Bone marrow (tissue), 2 donors: ENCODE measurements at places on chromosomes 1 and 21.
A peak's percentile ranks its signal among the peaks of the same experiment; 100 is the strongest.

GRCh38 chr1:67732750-67733151 lies 47.8 kb downstream of the GADD45A start:
- no peak for DNase-seq

GRCh38 chr1:90149101-90149500 lies 154.2 kb downstream of the ZNF326 start:
- DNase-seq: no peak

GRCh38 chr1:212271823-212272485 lies 13.3 kb upstream of the PPP2R5A start:
- no peak for DNase-seq

GRCh38 chr1:236253918-236254637 lies 27.7 kb downstream of the ERO1B start:
- no peak for DNase-seq

DNA sequence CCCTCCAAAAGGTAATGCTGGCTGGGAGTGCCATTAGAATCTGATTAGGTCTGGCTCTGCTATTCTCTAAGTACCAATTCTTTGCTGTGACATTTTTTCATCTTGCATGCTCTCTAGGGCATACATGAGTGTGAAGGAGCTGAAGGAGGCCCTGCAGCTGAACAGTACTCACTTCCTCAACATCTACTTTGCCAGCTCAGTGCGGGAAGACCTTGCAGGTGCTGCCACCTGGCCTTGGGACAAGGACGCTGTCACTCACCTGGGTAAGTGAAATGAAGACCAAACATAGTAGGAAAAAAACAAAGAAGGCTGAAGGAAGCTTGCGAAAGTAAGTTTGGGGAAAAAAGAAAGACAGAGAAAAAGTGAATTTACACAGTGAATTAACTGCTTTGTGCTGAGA lies 207.9 kb downstream of the PAPPA2 start:
- no peak for DNase-seq

- DNase-seq: no peak
These were observed 973.2 kb downstream of the NCAM2 start for GRCh38 chr21:21971384-21971783.

- no peak for DNase-seq
These were observed 468.2 kb upstream of the VAMP3 start for GRCh38 chr1:7302873-7303272.

DNA sequence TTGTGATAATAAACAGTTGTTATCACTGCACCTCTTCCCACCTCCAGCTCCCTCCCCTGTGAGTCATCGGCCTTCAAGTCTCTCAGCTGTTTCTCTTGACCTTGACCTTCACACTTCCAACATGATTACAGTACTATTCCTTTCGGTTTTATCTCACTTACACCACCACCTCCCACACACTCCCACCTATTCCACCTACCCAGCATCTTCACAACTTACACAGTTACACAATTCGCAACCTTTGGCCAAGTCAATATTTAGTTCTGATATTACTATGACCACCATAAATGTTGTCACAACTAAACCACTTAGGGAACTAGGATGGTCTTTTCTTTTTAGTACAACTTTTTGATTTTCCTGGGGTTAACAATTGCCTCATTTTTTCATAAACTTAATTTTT lies 60.2 kb downstream of the RIPK4 start:
- no peak for DNase-seq

DNA sequence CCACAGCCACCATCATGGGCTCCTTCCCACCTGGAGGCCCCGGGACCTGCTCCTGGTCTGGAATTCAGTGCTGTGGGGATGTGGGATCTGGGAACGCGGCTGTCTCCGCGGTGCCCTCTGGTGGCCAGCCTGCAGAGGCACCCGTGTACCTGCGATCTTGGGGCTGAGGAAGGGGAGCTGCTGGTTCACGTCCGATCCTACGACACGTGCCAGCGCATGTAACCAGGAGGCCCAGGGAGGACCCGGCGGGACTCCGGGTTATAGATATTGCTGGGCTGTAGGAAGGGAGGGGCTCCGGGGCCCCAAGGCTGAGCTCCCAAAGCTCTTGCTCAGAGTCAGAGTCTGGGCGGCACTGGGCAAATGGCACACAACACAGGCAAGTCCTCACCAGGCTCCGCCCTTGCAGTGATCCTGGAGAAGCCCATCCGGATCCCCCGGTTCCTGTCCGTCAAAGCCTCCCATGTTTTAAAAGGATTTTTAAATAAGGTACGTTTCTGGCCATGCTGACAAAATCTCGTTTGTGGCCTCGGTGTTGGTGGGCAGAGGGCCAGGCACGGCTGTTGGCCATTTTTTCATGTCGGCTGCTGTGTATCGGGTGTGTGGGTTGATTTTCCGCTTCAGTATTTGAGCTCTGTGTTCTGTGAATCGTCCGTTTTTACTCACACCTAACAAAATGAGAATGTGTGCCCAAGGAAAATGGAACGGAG lies 20.1 kb downstream of the FAAP20 start:
- DNase-seq: peak; percentile 4

GRCh38 chr1:112840631-112841624 lies 115.1 kb downstream of the SLC16A1 start:
- no peak for DNase-seq

GRCh38 chr1:206556750-206557635 lies 49.7 kb downstream of the RASSF5 start:
- peak; percentile 73 for DNase-seq

DNA sequence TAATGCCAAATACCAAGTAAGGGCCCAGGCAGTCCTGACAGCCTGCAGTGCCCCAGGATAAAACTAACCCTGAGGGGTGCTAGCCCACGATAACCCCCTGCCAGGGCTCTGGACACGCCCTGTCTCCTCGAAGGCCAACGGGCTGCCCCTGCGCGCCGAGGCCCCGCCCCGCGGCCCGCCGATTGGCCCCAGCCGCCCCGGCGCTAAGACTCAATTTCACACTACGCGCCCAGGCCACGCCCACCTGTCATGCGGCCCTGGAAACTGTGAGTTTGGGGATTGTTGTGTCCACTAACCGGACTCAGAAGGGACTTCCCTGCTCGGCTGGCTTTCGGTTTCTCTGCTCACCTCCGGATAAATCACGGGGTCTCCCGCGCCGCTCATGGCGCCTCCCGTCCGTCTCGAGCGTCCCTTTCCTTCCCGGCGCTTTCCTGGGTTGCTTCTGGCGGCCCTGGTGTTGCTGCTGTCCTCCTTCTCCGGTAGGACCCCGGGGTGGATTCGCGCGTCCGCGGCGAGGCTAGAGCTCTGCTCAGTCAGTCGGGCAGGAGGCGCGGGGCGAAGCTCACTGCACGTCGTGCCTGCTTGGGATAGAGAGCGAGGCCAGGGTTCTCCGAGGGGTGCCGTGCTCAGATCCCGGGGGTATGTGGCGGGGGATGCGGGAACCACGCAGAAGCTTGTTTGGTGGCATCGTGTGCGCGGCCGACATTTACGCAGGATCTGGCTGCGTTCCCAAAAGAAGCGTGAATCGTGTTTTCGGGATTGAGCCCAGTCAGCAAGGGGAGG lies at the start of gene CR1L:
Gene CR1L, plus strand, starts transcription at position 282 of the 783 bp plus-strand sequence. Its CDS starts 101 bp downstream, at position 383.
- no peak for DNase-seq

GRCh38 chr1:169928438-169929209 lies 34.9 kb upstream of the SCYL3 start:
- no peak for DNase-seq

GRCh38 chr1:54807756-54808155 lies 6.6 kb upstream of the TTC22 start:
- DNase-seq: no peak

DNA sequence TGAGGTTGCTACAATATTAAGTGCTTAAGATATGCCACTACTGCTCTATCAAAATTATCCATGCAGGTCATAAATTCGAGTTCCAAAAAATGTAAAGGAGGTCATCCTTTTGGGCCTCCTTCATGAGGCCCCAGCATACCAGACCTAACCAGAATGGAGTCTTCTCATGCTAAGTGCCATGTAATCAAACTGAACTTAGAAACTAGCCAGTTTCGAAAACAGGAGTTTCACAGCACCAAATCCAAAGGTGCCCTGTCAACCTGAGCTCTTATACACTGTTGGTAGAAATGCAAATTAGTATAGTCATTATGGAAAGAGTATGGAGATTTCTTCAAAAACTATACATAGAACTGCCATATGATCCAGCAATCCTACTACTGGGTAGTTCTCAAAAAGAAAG lies 320.5 kb downstream of the ST6GALNAC3 start:
- DNase-seq: no peak

- no peak for DNase-seq
These were observed 141.3 kb downstream of the ROR1 start for GRCh38 chr1:63915121-63915520.

DNA sequence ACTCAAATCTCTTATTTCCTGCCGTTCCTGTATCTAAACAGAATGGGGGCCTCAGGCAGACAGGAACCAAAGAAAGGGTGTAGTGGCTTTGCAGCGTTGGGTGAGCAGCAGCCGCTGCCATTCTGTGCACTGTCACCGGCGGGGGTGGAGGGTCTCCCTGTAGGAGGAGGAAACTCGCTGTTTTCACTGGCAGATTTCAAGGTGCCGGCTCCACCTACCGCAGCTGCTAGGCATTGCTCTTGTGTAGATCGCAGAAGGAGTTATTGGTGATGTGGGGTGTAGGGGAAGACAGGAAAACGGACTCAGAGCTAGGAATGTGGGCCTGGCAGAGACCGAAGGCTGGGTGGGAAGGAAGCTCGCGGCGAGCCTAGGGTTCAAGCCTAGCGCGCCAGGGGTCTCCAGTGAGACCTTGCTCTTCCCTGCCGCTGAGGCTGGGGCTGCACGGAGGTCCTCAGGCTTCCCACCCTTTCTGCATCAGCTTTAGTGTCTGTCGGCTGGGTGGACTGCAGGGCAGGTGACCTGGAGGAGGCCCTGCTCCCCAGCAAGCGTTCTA lies 20.8 kb downstream of the ATP5PO start:
- DNase-seq: peak; percentile 79

GRCh38 chr1:39720094-39720999 lies 18.3 kb upstream of the PPIE start:
- DNase-seq: peak; percentile 42

GRCh38 chr1:225437710-225438437 lies 10.0 kb upstream of the LBR start:
- no peak for DNase-seq

DNA sequence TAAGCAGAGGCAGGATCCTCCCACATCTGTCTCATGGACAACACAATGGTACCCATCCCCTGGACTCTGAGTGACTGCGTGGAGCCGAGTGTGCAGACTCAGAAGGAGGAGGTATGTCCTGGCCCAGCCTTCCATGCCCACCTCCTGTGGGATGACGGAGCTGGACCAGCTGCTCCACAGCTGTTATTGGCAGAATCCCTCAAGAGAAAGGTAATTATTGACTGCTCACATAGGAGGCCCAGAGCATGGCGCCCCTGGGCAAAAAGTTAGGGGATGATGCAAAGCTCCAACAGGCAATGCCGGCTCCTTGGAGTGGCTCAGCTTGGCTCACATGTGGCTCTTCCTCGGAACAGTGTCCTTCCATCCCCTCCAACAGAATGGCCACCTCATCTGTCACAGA lies 12.2 kb upstream of the ACTRT2 start:
- DNase-seq: no peak

DNA sequence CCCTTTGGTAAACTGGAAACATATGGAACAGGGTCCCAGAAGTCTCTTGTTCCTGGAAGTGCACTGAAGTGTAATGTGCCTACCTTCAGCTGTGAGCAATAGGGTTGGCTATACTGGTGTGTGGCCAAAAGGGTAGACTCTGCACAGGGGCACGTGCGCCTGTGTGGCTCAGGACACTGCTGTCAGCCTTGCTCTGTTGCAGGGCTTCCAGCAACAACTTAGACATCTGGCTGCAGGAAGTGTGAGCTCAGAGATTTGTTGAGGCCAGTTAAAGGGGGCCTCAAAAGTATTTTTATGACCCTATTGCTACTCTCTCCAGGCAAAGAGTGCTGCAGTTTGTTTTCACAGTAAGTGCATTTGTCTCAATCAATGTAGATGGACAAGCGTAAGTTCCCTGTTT lies 7.5 kb downstream of the CTPS1 start:
- no peak for DNase-seq

GRCh38 chr1:169245706-169246105 lies 121.9 kb downstream of the NME7 start:
- no peak for DNase-seq

DNA sequence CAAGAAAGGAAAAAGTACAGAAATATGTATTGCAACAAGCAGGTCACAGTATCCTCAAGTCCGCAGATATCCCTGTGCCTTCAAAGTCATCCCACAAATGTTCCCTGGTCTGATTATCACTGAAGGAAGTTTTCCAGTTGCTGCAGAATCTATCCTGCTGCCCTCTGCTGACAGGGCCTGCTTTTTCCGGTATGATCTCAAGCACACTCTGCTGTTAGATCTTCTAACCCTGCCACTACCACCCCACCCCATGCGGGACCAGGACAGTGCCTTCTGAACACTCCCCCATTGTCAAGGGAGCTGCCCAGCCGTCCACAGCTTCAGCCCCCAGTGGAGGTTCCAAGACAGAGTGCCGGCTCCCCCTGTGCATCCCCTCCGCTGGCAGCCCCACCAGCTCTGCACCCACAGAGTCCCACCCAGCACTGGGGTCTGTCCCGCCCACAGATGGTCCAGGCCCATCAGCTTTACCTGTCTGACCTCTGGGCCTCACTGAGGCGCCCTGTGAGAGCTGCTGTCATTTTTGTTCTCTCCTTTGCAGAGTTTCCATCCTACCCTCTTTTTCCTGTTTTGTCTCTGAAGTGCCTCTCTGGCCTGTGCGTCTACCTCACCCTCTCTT lies 27.9 kb downstream of the FAM163A start:
- DNase-seq: no peak

DNA sequence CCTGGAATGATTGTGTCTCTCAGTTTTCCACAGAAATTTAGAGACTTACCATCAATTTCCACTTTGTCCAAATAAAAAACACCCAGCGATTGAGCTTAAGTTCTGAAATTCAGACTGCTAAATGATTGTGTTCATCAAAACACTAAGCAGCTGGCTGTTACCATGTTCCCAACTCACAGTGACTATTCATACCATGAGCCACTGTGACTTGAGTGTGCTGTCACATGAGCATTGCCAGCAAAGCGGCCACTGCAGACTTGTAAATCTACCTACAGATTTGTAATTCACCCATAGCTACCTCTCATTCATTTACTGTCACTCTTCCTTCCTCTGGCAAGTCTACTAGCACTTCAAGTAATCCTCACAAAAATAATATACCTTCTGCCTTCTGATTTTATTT lies 17.2 kb upstream of the PRKAB2 start:
- DNase-seq: no peak

DNA sequence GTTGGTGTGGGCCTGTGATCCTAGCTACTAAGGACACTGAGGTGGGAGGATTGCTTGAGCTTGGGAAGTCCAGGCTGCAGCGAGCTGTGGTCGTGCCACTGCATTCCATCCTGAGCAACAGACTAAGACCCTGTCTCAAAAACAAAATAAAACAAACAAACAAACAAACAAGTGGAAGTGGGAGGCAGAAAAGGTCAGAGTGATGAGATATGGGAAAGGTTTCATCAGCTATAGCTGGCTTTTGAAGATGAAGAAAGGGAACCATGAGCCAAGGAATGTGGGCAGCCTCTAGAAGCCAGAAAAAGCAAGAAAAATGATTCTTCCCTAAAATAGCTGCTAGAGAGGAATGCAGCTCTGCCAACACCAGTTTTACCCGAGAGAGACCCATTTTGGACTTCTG lies 10.6 kb upstream of the NUCKS1 start:
- no peak for DNase-seq
